ENCODE measurements at places on chromosomes 7 and 10.
A peak's percentile ranks its signal among the peaks of the same experiment; 100 is the strongest.

GRCh38 chr10:54940418-54940817, 139.4 kb upstream of the PCDH15 start:
- DNase-seq, result no peak

DNA sequence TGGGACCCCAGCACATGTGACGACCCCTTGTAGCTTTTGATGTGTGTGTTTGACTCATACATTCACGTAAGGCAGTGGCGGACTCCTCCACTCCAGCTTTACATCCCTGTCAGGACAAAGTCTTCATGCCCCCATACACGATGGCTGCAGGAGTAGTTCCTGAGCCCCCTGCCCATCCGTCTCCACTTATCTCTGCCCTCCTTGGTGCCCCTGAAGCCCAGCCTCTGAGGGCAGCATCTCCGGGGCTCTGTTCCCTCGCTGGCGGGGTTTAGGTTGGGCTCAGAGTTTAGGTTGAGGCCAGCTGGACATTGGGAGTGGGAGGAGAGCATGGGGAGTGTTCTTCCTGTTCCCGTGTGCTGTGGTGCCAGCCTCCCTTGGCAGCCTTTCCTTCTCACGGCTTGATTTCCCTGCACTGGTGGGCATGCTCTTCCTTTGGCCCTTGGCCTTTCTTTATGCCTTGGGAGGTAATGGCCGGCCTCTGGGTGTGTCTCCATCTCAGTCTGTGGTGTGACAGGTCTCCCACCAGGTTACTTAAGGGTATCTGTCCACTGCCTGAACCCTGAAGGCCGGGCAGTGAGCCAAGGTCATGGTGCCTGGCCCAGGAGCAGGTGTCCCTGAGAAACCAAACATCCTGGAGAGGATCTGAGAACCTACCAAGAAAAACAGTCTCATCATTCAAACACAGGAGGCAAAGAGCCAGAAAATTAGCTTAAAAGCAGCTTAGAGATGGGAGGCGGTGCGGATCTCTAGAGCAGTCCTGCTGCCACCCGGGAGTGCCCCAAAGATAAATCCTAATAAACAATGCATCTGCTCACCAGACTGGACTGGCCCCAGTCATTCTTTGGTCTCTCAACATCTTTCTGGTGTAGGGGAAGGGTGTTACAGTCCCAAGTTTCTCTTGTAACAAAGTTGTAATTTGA, 85.5 kb downstream of the GLRX3 start:
- DNase-seq, result no peak

- DNase-seq, result peak; percentile 77
Measured at GRCh38 chr7:157355784-157356511, 19.1 kb downstream of the DNAJB6 start.

- DNase-seq, result no peak
Measured at GRCh38 chr7:92769844-92770243, 66.5 kb downstream of the CDK6 start.

- DNase-seq, result no peak
Measured at GRCh38 chr7:23942032-23942431, 232.0 kb downstream of the STK31 start.

DNA sequence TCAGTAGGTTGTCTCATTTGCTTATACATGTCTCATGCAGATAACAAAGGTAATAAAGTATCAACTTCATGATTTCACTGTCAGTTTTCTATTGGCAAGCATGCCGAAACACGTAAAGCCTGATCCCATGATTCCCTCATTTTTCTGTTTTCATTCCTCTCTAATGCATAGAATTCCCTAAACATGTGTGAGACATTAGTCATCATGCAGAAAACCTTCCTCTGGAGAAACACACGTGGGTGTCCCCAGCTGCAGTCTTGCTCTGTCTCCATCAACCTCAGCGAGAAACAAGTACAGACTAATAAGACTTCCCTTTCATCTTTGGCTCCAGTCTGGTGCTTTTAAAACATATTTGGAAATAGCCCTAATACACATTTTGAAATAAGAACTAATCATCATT, 432.7 kb upstream of the VSTM2A start:
- no peak for DNase-seq
